EH (cell line): ENCODE measurements at places on chromosomes 2 and 18.

GRCh38 chr2:208373460-208374089, 33.0 kb upstream of the PTH2R start:
- peak; percentile 59 for DNase-seq

DNA sequence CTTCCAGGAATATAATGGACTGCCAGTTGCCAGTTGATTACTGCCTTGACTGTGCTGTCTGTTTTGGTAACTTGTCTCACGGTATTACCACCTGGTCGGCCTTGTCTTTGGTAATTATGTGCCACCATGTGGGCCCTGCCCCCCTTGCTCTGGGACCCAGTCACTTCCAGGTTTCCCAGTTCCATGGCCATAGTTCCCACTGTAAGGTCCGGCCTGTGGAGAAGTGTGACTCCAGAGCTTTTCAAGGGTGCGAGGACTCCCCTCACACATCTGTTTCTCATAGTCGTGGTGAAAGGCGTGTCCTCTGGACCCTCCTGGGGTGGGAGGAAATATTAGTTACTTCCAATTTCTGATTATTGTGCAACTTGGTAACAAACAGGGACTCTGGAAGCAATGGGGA, 150.5 kb downstream of the SEPTIN10 start:
- DNase-seq = no peak

DNA sequence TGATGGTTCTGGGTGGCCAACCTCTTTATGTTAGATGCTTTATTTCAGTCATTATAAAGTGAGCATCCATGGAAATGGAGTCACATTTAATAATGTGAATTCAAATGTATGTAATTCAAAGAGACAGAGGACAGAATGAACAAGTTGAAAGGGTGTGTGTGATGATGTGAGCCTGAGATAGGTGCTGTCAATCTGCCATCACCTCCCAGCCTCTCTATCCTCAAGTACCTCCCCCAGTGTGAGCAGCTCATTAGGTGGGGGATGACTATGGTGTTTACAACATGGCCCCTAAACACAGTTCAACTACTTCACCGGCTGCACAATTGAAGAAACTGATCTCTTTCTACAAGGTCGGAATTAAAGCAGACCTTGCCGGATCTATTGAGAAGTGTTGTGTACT, 74.7 kb upstream of the IGFBP5 start:
- DNase-seq = no peak

- DNase-seq = no peak
Observed at GRCh38 chr2:151481744-151482143, 72.0 kb downstream of the RIF1 start.

- DNase-seq = no peak
Observed at GRCh38 chr2:153072077-153072476, 353.7 kb downstream of the ARL6IP6 start.
